ENCODE measurements at places on chromosomes 11 and 22.

- DNase-seq, result no peak
Measured at GRCh38 chr11:119783466-119784400, 54.7 kb upstream of the NECTIN1 start.

- DNase-seq, result no peak
Measured at GRCh38 chr11:59759900-59760299, 4.7 kb downstream of the STX3 start.

DNA sequence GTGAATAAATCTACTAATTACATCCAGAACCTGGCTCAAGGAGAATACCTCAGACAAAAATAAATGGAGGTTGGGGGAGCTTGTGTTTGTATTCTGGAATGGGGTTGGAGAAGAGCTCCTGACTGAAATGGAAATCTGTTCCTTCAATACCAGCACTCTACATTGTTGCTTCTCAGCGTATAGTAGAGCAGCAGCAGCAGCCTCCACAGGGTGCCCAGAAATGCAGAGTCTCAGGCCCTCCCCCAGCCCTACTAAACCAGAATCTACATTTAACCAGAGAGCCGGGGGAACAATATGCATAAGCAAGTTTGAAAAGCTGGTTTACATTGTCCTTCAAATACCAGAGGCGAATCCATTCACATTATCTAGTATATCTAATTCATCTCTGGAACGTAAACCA lies 474.8 kb downstream of the NTM start:
- no peak for DNase-seq

DNA sequence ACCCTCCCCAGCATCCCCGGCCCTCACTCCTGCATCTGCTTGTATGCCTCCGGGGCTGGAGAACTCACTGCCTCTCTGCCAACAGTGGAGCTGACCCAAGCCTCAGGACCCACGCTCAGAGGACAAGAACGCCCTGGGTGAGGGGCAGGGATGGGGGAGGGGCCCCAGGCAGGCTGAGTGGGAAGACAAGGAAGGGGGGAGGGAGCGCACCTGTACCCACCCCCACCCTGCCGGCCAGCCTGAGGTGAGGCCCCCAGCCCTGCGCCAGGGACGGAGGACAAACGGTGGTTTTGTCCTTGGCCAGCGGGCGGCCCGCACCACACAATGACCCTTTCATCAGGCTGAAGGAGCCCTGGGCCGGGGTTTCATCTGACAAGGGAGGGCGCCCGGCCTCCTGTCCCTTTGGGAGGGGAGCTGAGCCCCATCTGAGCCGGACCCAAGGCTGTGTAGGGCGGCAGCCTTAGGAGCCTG lies 10.0 kb downstream of the WNT7B start:
- DNase-seq, result no peak

GRCh38 chr11:26997378-26997777 lies 3.5 kb downstream of the FIBIN start:
- no peak for DNase-seq

DNA sequence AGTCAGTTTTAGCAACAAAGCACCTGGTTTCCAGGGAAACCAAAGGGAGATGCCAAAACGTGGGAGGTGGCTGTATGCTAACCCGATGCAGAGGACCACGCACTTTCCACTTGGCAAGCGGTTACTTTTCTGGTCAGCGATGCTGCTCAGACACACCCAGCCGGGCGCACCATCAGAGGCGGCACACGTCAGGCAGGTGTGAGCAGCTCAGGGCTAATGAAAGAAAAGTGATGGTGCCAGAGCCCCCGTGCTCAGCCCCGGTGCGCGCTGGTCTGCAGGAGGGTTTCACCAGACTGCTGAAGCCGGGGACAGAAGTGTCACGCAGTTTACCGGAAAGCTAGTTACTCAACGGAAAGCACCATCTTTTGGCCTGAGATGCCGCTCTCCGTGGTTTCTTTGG lies 5.7 kb downstream of the LTO1 start:
- DNase-seq, result no peak

DNA sequence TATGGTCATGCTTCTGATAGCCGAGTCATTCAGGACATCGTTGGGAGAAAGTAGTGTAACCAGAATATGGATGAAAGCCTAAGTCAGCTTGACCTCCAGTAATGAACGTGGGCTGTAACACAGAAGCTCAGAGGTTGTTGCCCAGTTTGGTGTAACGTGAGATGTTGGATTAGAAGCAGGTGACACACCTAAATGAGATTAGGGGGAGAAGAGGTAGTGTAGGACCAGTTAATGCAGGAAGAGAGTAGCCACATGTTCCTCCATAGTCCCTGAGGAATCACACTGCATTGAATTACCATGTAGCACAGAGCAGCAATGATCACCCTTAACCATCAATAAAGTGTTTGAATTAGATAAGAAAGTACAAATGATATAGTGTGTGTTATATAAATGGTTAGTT lies 20.4 kb downstream of the FBXO7 start:
- no peak for DNase-seq

DNA sequence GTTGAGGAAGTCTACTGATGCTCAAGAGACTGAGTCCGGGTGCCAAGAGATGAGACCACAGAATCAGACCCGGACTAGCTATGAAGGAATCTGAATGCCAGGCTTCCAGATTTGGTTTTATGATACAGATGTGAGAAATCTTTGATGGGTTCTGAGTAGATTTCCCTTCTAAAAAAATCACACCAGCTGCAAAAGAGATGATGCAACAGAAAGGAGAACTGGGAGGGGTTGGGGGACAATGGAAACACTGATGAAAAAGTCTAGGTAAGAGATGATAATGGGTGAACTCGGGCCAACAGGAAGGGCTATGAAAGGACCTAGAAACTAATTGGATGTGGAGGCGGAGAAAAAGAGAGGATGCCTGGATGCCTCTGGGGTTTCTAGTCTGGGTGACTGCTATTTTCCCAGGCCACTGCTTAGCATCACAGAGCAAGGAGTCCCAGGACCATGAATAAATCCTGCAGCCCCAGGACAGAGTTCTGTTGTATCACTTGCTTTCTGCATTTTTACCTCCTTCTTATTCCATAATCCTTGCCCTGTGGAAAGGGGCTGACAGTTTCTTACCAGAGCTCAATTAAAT lies 115.4 kb upstream of the SEZ6L start:
- DNase-seq, result no peak

DNA sequence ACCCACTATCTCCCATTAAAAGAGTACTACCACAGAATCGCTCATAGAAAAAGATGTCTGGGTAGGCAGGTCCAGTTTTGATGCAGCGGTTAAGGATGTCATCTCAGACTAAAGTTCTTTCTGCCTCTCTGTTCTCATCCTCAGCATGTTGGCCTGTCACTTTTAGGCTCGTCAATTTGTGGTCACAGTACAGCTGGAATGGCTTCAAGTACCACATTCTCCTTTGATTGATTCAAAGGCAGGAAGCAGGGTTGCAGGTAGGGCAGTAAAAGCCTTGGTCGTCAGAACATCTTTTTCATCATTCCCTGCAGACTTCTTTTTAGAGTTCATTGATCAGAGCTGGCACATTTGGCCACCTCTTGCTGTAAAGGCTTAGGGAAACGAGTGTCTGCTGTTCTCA lies 28.7 kb downstream of the SDHD start:
- DNase-seq, result no peak

DNA sequence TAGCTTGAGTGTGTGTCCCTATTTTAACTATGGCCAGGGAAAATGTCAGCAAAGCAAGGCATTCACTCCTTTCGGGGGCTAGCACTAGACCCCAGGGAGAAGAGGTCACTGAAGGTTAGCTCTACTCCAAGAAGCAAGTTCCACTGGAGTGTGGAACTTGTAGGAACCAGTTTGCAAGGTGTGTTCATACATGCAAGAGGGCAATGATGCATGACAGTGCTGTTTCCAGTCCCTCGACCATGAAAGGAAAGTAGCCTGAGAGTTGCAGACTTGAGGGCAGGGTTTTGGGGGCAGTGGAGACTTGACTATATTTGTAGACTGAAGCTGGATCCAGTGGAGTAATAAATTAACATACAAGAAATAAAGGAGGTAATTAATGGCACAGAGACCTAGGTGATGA lies 21.6 kb upstream of the SLC36A4 start:
- DNase-seq, result no peak

- DNase-seq, result peak; percentile 77
Measured at GRCh38 chr22:22955866-22956535, 68.4 kb downstream of the IGLL5 start.

DNA sequence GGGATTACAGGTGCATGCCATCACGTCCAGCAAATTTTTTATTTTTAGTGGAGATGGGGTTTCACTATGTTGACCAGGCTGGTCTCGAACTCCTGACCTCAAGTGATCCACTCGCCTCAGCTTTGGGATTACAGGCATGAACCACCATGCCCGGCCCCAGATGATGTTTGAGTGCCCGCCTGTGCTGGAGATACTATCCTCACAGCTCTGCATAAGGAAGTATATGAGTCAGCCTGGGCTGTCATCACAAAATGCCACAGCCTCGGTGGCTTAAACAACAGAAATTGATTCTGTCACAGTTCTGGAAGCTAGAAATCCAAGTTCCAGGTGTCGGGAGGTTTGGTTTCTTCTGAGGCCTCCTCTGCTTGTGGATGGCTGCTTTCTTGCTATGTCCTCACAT lies 119.3 kb downstream of the OSBP2 start:
- DNase-seq, result no peak

- DNase-seq, result no peak
Measured at GRCh38 chr11:110077831-110078325, 15.3 kb upstream of the ZC3H12C start.

- no peak for DNase-seq
Measured at GRCh38 chr11:74520316-74520715, 26.8 kb upstream of the LIPT2 start.

DNA sequence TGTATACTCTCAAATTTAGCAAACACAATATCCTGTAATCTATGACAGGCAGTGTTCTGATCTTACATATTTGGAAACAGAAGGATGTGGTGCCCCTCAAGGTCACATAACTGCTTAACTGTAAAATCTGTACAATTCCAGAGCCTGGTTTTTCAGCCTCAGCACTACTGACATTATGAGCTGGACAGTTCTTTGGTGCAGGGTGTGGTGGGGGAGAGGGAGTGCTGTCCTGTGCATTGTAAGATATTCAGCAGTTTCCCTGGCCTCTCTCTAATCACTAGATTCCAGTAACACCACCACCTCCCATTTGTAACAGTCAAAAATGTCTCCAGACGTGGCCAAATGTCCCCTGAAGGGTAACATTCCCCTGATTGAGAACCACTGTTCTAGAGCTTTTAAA lies 1.8 kb upstream of the OR5B21 start:
- DNase-seq, result no peak

DNA sequence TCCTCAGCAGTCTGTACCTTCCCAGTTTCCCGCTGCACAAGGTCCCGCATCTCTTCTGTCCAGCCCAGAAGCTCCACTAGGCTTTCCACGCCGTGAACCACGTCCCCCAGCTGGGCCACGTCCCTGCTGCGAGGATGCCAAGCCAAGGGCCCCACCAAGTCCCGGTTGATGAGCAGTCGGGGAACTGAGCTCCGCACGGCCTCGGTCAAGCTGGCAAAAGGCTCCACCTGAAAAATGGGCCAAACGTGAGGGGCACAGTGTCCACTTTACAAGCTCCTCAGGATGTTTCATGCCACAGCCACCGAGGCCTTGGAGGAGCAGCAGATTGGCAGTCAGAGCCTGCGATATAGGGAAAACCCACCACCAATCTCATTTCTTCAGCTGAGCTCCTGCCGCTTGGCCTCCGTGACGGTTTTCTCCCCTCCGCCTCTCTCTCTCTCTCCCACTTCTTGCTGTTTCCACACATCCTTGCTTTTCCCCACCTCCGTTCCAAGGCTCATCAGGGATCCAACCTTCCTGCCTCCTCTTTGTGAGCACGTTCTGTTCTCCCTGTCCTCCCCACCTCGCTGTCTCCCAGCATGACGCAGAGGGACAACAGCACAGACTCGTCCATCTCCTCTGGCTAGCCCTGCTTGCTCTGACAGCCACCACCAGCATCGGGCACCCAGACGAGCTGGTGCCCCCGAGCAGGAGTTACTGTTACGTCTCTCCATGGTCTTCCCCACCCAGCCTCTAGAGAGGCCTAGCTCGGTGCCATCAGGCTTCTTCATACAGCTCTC lies 11.5 kb downstream of the RIC8A start:
- DNase-seq, result no peak

DNA sequence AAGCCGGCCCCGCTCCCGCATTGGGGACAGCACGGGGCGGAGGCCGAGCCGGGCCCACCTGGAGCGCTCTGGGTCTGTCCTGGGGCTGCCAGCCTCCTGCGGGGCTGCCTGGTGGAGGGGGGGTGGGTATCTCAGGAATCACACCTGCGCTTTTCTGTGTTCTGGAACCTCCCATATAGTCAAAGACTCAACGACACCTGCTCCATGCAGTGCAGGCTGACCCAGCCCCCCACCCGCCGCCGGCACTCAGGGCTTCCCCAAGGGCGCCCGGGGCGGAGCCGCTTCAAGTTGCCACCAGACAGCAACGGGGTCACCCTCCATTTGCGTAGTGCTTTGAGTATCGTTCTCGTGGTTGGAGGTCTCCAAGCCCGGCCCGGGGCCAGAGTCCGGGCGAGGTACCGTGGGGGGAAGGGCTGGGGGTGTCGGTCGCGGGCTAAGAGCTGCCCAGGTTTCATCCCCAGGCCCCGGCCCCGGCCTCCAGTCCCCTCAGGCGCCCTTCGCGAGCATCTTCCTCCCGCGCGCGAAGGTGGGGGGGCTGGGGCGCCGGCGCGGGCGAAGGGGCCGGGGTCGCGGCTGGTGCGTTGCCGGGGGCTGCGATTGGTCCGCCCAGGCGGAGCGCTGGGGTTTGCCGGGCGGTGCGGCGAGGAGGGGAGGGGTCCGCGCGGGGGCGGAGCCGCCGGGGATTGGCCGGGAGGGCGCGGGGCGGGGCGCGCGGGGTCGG lies 6.6 kb downstream of the TSPAN4 start:
- peak; percentile 22 for DNase-seq

GRCh38 chr11:122383186-122383585 lies 267.2 kb upstream of the BLID start:
- DNase-seq, result no peak

GRCh38 chr11:27213232-27213660 lies 149.8 kb downstream of the CCDC34 start:
- no peak for DNase-seq

GRCh38 chr22:30325065-30325720 lies 1.5 kb downstream of the TBC1D10A start:
- DNase-seq, result no peak

DNA sequence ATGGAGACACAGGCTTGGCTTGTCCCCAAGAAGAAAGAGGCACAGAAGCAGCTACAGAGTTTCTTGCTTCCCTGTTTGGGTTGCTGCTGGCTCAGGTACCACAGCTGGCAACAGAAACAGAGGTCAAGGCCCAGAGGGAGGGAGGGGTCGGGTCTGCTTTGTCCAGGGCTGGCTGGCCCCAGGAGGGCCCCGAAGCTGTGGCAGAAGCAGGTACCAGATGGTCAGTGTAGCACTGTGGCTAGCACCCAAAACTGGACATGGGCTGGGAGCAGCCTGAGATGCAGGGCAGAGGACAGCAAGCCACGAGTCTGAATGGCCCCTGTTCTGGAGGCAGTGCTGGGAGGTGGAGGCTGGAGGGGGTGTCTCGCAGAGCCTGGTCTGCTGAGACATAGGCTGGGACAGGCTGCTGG lies 52.3 kb upstream of the CCDC188 start:
- DNase-seq, result no peak

DNA sequence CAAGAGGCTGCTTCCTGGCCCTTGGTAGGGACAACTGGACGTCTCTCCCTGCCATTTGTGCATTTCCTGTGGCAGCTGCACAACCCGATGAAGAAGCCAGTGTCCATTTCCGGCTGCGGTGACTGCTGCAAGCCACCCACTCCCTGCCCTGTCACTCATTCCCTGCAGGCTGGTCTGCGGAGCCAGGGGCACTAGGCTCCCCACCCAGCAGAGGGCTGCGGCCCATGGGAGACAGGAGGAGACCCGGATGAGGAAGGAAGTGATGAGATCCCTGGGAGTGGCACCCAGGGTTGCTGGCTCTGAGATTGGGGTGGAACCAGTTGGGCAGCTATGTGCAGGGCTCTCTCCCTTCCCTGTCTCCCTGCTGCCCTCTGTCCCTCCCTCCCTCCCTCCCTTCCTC lies 10.0 kb upstream of the MYRF start:
- no peak for DNase-seq

All from CD4-positive, alpha-beta T cell treated with Interleukin-2 at 100 ng/mL for 4 hours (primary cell).